ENCODE measurements at places on chromosomes 5 and 9. TPM values are rescaled to one million over a fixed set of nuclear protein-coding genes. Genes with fewer than 3 reads are reported as not detected.
A peak's percentile ranks its signal among the peaks of the same experiment; 100 is the strongest.

The PRKACG gene
- total RNA-seq, result not detected

DNA sequence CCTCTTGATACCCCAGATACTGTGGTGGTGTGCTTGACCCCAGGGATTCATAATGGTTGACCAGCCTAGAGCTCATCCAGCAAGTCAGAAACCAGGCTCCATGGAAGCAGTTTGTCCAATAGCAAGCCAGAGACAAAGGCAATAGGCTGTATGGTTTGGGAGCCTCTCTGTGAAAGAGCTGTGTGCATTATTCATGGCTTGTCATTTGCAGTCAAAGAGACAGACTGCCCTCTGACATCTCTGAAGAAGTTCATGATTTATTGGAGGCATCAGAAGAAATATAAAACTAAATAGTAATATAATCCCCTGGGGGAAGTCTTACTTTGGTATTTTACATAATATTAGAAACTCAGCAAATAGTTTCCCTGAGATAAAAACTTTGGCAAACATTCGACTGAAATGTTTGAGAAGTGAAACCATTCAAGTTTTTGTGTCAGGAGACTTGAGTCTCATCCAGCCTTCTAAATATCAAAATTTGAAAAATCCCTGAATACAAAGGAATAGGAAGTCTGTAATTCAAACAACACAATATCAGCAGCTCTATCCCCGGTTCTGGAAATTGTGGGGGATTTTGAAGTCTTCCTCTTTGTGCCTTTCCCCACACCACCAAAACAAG lies 250.3 kb downstream of the ZSWIM6 start:
- no peak for DNase-seq

- DNase-seq, result peak; percentile 57
Observed at GRCh38 chr9:129487658-129488483, 133.0 kb downstream of the C9orf50 start.

- DNase-seq, result no peak
Observed at GRCh38 chr5:38601133-38601862, 44.9 kb upstream of the LIFR start.

GRCh38 chr9:93053781-93054331 lies 4.6 kb upstream of the SUSD3 start:
- DNase-seq, result no peak
